ENCODE measurements at places on chromosomes 2 and 18.
A peak's percentile ranks its signal among the peaks of the same experiment; 100 is the strongest.

DNA sequence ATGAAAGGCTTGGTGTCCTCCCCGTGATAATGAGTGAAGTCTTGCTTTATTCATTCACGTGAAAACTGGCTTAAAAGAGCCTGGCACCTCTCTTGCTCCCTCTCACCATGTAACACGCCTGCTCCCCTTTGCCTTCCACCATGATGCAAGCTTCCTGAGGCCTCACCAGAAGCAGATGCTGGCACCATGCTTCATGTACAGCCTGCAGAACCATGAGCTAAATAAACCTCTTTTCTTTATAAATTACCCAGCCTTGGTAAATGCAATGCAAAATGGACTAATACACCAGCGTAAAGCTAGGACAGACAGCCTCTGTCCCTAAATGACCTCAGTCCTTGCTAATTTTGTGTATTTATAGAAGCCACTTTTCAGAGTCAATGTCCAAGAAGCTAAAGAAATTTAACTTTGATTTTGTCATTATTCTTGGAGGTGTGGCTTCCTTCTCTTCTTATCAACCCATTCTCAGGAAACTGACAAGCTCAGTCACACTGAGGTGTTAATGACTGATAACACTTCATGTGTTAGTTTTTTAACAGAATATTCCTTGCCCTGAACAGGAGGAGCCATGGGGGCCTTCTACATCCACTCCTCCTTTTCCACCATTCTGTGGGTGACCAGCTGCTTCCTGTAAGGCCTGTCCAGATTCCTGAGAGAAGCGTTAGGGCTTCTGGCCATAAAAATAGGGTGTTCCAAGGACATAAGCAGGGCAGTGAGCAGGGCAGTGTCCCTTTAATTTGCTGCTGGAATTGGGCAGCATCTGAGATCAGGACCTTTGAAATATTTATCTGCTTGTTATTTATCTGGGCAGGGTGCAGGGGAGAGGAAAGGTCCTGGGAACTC, 38.0 kb upstream of the EPAS1 start:
- no peak for DNase-seq

GRCh38 chr2:172153757-172154156, 51.1 kb upstream of the DLX2 start:
- no peak for DNase-seq

DNA sequence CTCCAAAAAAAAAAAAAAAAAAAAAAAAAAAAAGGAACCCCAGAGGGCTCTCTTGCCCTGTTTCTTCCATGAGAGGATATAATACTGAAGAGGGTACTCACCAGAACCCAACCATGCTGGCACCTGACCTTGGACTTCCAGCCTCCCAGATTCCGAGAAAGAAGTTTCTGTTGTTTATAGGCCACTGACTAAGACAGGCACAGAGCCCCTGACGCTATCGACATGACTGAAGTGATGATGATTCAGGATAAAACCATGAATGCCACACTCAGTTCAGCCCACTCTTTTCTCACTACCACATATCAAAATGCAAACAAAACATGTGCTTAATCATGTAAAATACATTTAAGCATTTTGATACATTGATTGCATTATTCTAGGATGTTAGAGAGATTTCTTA, 66.1 kb upstream of the CDCA7 start:
- DNase-seq = peak; percentile 30

- no peak for DNase-seq
Measured at GRCh38 chr18:41324934-41325333, 630.1 kb upstream of the PIK3C3 start.

GRCh38 chr2:40725950-40726349, 274.1 kb upstream of the SLC8A1 start:
- DNase-seq = no peak

DNA sequence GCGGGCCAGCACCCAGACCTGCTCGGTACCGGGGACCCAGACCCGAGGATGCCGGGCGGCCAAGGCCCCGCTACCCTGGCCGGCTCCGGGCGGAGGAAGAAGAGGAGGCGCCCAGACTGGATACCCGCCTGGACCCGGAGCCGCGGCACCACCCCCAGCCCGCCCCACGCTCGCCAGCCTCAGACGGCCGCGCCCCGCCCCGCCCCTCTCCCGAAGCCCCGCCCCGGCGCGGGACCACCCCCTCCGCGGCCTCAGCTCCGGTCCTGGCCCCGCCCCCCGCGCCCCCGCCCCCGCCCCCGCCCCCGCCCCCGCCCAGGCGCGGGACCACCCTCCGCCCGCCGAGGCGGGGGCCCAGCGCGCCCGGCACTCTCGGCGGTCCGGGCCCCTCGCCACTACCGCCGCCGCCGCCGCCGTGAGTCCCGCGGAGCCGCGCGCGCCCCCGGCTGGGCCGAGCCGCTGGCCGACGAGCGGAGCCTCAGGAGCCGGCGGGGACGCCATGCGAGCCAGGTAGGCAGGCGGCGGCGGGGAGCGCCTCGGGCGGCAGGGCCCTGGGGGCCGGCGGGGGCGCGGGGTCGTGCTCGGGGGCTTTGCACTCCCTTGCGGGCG, at the start of gene SH3BP4:
Gene SH3BP4, plus strand, starts transcription at position 354 of the 606 bp plus-strand sequence. CDS start 82,986 bp downstream, outside the sequence.
- DNase-seq = no peak

- DNase-seq = no peak
Measured at GRCh38 chr2:185628985-185629384, 109.6 kb upstream of the FSIP2 start.

- DNase-seq = no peak
Measured at GRCh38 chr2:27655155-27655951, 8.1 kb downstream of the SUPT7L start.

DNA sequence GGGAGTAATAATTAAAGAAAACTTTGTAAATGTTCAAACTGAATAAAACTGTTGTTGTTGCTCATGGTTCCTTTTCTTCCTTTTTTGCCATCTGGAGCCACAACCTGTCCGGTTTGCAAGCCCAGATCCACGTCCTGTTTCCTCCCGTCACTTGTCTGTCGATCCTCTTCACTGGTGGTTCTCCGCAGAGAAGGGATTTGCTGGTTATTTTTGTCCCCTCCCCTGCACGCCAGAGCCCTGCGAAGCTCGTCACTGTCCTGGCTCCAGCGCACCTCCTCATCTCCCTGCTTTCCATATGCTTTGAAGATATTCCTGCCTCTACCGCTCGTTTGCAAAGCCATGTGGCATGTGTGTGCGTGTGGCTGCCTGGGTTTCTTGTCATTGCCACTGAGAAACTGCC, 461.4 kb downstream of the RNF144A start:
- no peak for DNase-seq

DNA sequence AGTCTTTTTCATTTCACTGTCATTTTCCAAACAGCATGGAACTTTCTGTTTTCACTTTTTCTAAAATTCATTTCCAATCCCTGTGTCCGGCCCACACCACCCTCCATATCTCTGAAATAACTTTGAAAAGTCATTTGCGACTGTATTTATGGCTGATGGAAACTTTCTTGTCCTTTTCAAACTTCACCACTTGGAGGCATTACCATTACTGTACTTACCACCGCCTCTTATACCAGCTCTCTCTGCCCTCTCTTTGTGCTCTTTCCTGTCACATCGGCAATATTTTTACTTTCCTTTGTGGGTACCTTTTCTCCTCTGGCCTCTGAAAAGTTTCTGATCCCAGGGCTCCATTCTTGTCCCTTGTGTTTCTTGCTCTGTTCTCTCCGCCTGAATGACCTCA, 39.5 kb upstream of the IL1RL1 start:
- DNase-seq = no peak

GRCh38 chr2:142944721-142945120, 67.3 kb downstream of the KYNU start:
- no peak for DNase-seq

DNA sequence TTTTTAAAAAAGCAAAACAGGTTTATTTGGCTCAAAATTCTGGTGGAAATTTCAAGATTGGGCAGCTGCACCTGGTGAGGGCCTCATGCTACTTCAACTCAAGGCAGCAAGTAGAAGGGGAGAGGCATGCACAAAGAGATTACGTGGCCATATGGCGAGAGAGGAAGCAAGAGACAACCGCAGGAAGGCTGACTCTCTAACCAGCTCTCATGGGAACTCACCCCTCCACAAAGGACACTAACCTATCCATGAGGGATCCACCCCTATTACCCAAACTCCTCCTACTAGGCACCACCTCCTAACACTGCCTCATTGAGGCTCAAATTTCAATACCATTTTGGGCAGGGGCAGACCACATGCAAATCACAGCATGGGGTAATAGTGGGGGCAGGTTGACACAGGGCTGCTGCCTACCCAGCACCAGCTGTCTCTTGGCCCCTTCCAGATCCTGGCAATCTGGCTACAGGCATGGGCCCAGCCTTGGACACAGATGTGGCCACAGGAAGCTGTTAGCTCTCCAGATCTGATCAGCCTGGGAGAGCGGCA, 2.0 kb upstream of the CAPN10 start:
- no peak for DNase-seq

DNA sequence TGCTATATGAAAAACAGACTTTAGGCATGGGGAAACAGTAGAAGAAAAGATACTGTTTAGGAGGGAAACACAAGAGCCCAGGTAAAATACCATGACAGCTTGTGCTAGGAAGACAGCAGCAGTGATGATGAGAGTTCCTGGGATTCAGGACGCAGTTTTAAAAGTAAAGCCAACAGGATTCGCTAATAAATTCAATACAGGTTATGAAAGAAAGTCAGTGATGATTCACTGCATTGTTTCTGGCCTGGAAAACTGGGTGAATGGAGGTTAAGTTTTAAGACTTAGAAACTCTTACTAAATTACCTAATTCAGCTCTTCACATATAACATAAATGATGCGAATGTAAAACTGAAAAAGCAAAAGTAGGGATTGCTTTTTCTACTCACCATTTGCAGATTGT, 27.9 kb upstream of the RNU4ATAC start:
- no peak for DNase-seq

- DNase-seq = no peak
Measured at GRCh38 chr2:65370387-65371073, 61.9 kb downstream of the SPRED2 start.

DNA sequence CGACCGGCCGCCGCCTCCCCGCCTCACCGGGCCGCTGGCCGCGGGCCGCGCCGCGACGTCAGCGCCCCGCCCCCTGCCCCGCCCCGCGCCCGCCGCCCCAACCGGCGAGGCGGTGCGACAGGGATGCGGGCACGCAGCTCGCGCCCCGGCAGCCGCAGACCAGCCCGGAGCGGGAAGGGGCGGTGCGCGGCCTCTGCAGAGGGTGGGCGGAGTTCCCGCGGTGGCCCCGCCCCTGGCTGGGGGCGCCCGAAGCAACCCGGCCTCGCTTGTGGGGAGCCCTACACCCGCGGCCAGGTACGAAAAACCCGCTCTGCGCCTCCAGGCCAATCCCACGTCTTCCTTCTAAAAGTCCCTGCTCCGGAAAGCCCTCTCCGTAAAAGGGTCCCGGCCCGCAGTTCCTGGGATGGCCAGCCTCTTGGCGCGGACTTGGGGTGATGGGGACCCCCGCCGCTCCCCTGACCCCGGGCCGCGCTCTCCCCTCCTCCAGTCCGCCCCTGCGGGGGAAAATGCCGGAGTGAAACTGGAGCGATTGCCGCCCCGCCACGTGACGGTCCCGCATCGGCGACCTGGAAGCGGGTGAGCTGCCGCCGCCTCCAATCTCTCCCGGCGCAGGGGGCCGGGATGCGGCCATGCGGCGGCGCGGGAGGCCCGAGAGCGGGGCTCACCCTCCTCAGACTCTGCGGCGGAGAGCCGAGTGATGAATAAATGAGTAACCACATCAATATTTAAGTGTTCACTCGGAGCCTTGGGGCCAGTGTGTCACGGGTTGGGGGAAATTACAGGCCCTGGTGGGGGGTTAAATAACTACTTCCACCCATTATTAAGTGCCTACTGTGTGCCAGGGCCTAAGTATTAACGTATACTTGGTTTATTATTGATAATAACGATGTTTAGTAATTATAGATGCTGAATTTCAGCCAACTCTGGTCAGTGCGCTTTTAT, at the start of gene RAB11FIP5:
Gene RAB11FIP5, minus strand, starts transcription at position 36 of the 942 bp plus-strand sequence. CDS start 171 bp downstream, outside the sequence.
- peak; percentile 40 for DNase-seq

GRCh38 chr2:182682210-182682609, 33.8 kb upstream of the DNAJC10 start:
- no peak for DNase-seq

DNA sequence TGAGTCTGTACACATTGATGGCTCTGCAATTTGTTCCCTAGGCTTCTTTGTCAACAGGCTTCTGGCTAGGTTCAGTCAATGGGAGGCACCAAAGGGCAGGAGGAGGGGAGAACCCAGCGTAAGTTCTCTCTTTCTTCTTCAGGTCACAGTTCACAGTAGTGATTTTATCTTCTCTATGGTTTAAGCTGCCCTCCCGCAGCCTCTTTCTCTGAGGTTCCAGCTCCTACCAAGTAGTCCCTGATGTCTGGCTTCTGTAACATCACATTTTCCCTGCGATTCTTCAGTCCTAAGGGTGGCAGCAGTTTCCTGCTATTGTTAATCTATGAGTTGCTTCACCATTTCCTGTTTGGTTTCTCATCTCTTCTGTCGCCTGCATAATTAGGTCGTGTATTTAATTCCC, 107.4 kb downstream of the CPO start:
- no peak for DNase-seq

- no peak for DNase-seq
Measured at GRCh38 chr2:239220981-239221396, 179.8 kb downstream of the HDAC4 start.

- no peak for DNase-seq
Measured at GRCh38 chr18:73407506-73407905, 539.7 kb upstream of the NETO1 start.

- peak; percentile 11 for DNase-seq
Measured at GRCh38 chr2:8376603-8377410, 305.0 kb upstream of the ID2 start.

GRCh38 chr18:44630118-44630517, 50.6 kb upstream of the SETBP1 start:
- no peak for DNase-seq

DNA sequence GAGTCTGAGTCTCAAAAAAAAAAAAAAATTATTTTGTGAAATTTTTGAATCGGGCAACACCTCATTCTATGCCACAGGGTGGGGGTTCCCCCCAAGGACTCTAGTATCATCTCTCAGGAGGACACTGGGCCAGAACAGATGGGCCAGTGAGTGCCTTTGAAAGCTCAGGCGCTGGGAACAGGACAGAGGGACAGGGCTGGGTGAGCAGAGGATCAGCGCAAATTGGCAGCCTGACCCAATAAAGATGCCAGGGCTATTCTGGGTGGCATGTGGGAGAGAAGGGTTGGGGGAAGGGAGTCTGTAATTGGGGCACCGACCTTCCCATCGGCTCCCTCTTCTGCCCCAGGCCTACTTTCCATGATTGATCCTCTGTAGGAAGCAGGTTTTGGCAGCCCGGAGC, 44.0 kb downstream of the KIF3C start:
- no peak for DNase-seq

DNA sequence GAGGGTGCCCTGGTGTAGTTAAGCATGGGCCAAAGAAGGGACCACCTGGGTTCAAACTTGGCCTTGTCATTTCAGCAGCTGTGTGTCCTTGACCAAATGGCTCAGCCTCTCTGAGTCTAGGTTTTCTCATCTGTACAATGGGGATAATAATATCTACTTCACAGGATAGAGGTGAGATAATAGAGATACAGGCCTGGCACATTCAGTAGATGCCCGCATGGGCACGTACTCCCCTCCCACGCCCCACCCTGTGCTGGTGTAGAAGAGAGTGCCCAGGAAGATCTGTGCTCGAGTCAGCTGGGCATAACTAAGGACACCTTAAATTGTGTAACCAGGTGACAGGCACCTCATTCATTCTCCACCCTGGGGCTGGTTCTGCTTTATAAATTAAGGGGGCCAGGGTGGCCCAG, 8.4 kb upstream of the TMEM185B start:
- no peak for DNase-seq

All from stimulated activated CD8-positive, alpha-beta memory T cell treated with anti-CD3 and anti-CD28 coated beads, Interleukin-7, amount 100 ng/mL, for 48 hours (primary cell).